Aorta (tissue), 5 donors: ENCODE measurements at places on chromosomes 11 and 22. TPM values are rescaled to one million over a fixed set of nuclear protein-coding genes. Genes with fewer than 3 reads are reported as not detected.

The PARVB gene
- 28.3 TPM for total RNA-seq

The CALCA gene
- not detected for total RNA-seq

DNA sequence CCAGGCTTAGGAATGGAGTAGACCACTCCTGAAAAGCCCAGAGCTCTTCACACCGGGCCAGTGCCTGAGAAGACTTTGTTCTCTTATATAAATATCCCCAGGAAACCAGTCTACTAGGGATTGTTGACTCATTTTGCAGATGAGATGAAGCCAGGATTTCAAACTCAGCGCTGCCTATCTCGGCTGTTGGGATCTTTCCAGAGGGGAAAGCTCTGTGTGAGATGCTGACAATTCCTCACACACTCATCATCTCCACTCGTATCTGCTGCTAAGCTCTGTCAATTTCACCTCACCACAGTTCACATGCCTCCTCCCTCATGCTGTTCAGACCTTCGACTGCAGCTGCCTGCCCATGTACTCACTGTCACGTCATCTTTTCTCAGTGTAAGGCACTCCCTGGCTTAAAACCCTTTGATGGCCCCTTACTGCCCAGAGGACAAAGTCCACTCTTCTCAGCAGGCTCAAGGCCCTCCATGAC lies 12.5 kb downstream of the USH1C start:
- DNase-seq: no peak

DNA sequence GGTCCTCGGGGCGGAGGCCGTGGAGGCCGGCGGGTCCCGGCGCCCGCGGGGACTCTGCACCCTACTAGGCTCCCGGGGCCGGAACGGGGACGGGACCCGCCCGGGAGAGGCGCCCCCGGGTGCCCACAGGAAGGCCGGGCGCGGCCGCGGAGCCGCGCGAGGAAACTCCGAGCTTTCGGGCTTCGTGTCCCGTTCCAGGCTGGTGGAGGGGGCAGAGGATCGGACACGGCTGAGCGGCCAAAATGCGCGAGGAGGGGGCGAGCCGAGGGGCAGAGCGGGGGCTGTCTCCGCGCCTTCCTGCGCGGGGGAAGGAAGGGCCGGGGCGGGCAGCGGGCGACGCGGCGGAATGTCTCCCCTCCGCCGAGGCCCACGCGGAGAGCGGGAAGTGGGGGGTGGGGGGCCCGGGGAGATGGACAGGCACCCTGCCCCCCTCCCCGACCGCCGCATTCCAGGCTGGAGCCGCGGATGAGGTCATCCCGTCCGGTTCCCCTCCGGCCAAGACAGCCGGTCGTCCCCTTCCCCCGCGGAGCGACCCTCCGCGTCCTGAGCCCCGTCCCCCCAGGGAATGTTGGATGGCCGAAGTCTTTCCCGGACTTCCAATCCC lies 430 bp downstream of the CDC42EP1 start:
- DNase-seq: peak; percentile 77

DNA sequence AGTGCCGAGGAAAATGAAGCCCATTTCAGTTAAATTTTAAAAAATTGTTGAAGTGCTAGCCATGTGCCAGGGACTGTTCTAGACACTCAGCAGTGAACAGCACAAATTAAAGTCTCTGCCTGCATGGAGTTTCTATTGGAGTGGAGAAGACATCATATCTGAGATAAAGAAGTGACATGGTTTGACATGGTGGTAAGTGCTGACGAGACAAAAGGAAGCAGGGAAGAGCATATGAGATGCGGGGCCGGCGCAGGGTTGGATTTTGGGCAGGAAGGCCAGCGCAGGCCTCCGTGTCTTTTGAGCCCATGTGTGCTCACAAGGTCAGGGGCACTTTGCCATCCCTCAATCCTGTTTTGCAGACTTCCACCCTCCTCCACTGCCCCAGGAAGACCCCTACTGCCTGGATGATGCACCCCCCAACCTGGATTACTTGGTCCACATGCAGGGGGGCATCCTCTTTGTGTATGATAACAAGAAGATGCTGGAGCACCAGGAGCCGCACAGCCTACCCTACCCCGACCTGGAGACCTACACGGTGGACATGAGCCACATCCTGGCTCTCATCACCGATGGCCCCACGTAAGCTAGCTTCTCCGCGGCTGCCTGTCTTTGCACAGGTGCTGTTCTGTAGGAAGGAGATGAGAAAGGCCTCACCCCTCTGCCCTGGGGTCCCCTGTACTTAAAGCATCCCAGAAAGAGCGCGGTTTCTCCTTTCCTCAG lies 29.6 kb downstream of the AMPD3 start:
- no peak for DNase-seq

The PCNX3 gene
- 24.8 TPM for total RNA-seq

DNA sequence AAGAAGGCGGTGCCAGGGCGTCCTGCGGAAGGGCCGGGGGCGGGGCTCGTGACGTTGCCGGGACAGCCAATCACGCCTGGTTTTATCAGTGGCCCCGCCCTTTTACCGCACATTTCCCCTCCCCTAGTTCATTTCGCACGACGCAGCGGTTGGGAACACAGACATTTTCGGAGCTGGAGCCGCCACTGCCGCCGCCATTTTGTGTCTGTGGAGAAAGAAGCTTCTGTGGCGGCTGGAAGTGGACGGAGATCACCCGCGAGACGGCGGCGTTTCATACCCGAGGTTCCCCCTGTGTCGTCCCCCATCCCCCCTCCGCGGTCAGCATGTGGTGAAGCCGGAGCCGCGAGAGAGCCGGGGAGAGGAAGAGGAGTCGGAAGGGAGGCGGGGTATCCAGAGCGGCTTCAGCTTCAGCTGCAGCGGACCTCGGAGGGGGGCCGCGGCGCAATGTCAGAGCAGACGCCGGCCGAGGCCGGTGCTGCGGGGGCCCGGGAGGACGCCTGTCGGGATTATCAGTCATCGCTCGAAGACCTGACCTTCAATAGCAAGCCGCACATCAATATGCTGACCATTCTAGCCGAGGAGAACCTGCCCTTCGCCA lies at the start of gene PCF11:
TSS of gene PCF11 (plus strand) at position 136 of the 598 bp plus-strand sequence. CDS start at position 445, 309 bp downstream.
- DNase-seq: no peak

GRCh38 chr22:43417555-43417954 lies 5.7 kb downstream of the MPPED1 start:
- no peak for DNase-seq

The GGT5 gene
- 50.8 TPM for total RNA-seq

DNA sequence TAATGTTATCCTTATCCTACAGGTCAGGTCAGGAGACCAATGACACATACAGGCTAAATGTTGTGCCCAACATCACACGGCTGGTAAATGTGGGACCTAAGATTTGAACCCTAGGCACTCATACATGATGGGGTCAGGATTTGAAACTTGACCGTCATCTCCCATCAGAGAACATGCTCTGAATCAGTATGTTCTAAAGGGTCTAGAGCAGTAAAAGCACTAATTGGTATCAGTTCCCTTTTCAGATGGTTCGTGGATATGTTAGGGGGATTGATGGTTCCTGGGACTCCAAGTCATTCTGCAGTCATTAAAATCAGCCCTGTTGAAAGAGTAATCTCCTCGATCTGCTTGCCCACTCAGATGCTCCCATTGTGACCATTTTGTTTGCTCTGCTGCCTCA lies 65.5 kb downstream of the BMAL1 start:
- no peak for DNase-seq

The HEPN1 gene
- total RNA-seq: not detected

DNA sequence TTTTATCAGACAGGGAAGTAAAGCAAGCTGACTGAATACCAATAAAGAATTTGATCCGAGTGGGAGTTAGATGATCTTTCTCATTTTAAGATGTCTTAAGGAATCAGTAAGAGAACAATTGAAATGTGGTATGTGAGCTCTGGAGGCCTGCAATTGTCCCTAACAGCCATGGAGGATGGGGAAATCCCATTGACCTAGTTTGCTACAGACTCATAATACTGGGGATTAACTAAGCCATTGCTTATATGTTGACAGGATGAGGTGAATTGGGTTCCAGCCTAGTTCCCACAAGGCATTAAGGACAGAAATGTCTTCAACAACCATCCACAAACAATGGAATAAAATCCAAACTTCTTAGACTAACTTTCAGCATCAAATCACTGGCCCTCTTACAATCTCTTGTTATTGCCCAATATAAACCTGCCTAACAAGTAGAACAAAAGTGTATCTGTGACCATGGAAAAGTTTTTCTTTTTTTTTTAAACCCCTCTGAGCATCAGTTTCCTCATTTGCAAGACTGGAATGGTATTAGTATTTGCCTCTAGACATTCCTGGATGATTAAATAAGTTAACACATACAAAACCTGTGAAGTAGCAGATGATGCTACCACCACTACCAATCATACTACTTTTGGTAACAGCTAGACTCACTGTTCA lies 773.2 kb downstream of the DLG2 start:
- DNase-seq: no peak

GRCh38 chr22:38141217-38141973 lies 30.9 kb upstream of the BAIAP2L2 start:
- DNase-seq: no peak

DNA sequence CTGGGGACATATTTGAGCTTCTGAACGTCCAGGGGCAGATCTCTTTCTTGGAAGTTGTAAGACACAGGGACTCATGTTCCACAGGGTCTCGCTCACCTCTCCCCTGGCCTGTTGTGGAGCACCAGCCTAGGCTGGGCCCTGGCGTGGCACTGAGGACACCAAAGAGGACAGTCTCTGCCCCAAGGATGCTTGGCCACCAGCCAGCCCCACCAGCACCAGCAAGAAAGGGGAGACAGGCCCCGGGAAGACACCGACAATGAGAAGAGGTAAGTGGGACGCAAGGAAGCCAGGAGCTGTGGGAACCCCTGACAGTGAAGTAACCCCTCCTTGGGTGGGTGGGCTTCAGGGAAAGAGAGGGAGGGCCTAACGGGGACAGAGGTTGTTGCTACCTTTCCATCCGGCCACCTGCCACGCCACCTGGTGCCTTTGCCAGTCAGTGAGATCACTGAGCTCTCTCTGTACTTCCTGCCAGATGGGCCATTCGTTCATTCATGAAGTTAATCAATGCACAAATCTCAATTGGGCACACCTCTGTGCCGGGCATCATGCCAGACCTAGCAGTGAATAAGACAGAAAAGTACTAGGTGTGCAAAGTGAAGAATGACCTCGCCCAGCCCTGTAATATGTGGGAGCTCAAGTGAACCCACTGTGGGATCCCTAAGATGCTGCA lies 11.1 kb downstream of the APOL5 start:
- no peak for DNase-seq

DNA sequence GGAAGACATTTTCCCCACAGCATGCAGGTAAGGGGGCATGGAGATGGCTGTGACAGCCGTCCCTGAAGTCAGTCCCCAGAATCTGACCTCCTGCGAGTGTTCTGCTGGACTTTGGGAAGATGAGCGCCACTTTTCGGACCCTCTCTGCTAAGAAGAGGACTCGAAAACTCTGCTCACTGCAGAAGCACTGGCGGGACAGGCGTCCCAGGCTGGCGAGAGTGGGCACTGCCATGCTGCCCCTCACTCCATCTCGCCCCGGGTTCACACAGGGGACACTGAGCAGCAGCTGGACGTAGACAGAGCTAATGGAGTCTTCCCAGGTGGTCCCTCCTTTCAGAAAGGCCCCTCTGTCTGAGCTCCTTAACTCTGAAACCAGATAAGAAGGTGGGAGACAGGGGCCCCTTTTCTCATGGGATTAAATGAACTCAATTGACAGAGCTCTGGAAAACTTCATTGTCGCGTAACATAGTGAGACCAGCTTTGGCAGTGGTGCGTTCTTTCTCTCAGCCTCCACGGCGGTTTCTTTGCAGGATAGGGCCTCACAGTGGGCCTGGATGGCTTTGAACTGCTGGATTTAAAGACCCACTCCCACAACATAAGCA lies 4.8 kb downstream of the ADAMTS8 start:
- no peak for DNase-seq

GRCh38 chr11:95322539-95322938 lies 91.5 kb upstream of the SESN3 start:
- no peak for DNase-seq

- peak; percentile 48 for DNase-seq
Measured at GRCh38 chr11:69002570-69003231, 10.3 kb downstream of the MRGPRF start.

DNA sequence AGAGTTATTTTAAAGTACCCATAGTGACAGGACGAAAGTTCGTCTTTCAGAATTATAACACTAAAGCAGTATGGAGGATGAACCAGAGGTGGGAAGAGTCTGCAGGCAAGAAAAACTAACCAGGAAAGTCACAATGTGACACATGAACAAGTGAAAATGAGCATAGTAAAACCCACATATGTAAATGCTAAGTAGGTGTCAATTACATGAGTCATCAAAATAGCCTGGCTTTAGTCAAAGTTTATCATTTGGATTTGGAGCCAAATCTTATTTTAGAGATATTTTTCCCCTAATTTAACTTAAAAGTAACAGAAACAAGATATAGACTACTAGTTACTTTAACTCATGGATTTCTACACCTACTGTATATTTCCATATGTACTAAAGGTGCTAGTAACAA lies 159.8 kb downstream of the GRIA4 start:
- no peak for DNase-seq

The KRTAP5-2 gene
- not detected for total RNA-seq
